Stimulated activated CD8-positive, alpha-beta memory T cell treated with anti-CD3 and anti-CD28 coated beads, Interleukin-7, amount 100 ng/mL, for 48 hours (primary cell): ENCODE measurements at places on chromosomes 11 and 22.

DNA sequence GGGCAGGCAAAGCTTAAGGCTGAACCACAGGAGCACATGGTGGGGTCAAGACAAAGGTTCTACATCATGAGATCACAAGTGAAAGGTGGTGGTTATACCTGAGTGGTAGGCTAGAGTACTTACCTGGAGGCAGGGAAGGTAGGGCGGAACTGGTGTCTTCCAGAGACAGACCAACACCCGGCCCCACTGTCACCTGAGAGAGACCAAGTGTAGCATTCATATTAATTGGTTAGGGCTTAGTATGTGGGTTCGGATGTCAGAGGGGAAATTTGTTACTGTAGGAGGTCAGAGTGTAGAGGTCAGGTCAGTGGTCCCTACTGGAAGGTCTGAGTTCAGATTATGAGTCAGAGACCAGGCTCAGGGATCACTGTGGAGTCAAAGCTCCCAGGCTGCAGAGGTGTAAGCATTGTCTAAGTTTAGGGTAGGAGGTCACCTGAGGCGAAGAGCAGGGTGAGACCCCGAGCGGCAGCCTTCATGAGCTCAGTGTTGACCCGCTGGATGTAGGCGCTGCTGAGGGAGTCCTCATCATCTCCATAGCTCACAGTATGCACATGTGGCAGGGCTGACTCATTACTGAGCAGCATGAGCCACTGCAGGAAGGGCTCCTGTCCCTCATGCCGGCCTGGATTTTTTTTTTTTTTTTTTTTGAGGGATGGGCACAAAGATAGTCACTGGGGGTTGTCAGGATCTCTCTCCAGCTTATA is 3.2 kb downstream of the TPP1 start:
- DNase-seq, result no peak

DNA sequence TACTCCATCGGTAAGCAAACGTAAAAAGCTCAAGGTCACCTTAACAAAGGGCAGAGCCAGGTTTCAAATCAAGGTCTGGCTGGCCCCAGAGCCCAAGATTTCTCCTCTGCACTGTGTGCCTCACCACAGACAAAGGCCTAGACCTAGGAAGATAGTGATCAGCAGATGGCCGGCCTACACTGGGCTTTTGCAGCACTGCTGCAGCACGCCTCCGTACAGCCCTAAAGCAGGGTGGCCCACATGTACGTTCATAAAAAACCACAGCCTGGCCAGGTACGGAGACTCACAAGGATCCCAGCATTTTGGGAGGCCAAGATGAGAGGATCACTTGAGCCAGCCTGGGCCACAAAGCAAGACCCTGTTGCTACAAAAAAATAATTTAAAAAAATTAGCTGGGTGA is 106.3 kb upstream of the PITPNB start:
- DNase-seq, result no peak

GRCh38 chr22:29095459-29095858 is 22.6 kb downstream of the KREMEN1 start:
- DNase-seq, result no peak

- no peak for DNase-seq
Measured at GRCh38 chr22:46433318-46433717, 97.8 kb downstream of the TRMU start.

- no peak for DNase-seq
Measured at GRCh38 chr11:75635066-75635862, 33.6 kb downstream of the MAP6 start.

- DNase-seq, result no peak
Measured at GRCh38 chr11:90284171-90284570, 61.3 kb upstream of the CHORDC1 start.

DNA sequence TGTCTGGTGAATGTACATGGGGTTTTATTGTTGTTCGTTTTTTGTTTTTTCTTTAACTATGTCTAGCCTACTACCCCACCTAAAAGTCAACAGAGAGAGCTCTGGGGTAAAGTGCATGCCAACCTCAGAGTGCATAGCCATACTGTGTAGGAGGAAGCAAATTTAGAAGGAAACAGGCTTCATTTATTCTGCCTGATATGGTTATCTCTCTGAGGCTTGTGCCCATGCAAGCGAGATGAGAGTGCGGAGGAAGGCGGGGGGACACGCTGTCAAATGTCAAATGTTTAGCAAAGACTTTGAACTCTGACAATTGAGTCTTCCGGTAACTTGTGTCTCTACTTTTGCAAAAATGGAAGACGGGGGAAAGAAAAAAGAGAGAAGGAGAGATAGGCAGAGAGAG is 295.5 kb downstream of the ETS1 start:
- DNase-seq, result no peak

- no peak for DNase-seq
Measured at GRCh38 chr11:62360685-62361084, 23.4 kb downstream of the ASRGL1 start.

DNA sequence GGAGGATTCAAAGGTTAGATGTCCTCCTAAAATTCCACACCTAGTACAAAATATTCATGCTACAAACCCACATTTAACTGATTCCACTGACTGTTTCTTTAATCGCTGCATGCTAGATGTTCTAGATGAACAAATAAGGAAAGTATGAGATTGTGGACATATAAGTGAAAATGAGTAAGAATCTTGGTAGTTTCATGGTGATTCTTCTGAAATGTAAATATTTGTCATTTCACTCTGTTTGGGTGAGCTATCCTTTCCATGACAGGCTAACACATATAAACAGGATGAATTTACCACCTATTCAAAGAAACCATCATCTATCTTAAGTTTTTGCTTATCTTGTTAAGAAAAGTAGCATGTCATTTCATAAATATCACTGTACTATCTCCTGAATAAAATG is 14.8 kb downstream of the OR5B3 start:
- DNase-seq, result no peak

- no peak for DNase-seq
Measured at GRCh38 chr11:67530282-67530592, 7.0 kb upstream of the CABP2 start.

- no peak for DNase-seq
Measured at GRCh38 chr11:11217929-11218628, 135.0 kb downstream of the CSNK2A3 start.

DNA sequence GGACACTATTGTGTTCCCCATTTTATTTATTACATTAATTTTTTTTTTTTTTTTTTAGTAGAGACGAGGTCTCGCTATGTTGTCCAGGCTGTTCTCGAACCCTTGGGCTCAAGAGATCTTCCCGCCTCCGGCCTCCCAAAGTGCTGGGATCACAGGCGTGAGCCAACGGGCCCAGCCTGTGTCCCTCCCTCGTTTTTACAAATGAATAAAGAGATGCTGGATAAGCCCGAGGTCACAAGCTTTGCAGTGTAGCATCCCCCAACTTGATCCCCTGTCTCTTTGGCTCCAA is 297 bp upstream of the MTFP1 start:
- no peak for DNase-seq

- DNase-seq, result no peak
Measured at GRCh38 chr22:19193879-19194278, 15.3 kb upstream of the SLC25A1 start.

GRCh38 chr22:37566903-37567798 is 6.9 kb downstream of the CDC42EP1 start:
- peak; percentile 86 for DNase-seq

DNA sequence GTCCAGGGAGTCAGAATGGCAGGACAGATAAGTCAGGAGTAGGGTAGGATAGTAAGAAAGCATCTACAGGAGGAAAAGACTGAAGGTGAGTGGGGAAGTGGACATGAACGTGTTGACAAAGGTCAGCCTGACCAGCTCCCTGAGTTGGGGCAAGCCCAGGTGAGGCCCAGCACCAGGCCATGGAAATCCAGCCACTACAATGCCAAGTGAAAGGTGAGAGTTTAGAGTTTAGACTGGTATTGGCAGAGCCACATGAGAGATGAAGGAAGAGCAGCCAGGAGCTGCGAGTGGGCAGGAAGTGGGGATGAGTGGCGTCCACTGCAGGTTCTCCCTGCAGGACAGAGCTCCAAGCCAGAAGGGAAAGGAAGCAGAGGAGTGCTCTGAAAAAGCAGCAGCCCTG is 16.5 kb upstream of the SMCO4 start:
- DNase-seq, result no peak

GRCh38 chr11:97356144-97356543 is 966.3 kb downstream of the JRKL start:
- DNase-seq, result no peak

DNA sequence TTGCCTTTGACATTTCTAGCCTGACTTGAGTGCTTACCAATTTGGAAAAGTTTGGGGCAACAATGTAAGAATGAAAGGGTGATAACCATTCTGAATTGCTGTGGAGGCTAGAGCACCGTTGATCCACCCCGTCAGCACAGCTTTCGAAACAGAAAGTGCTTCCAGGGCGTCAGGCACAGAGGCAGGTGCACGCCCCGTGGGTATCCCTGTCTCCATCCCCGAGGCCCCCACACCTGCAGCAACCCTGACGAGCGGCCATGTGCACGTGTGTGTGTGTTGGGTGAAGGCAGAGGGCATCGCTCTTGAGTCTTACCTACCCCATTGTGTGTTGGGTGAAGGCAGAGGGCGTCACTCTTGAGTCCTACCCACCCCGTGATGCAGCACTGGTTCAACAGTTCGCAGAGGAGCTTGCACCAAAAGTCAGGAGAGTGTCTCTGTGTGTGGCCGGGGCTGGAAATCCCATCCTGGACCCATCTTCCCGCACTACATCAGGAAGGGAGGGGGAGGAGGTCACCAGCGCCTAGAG is 404.5 kb downstream of the BRD1 start:
- no peak for DNase-seq

DNA sequence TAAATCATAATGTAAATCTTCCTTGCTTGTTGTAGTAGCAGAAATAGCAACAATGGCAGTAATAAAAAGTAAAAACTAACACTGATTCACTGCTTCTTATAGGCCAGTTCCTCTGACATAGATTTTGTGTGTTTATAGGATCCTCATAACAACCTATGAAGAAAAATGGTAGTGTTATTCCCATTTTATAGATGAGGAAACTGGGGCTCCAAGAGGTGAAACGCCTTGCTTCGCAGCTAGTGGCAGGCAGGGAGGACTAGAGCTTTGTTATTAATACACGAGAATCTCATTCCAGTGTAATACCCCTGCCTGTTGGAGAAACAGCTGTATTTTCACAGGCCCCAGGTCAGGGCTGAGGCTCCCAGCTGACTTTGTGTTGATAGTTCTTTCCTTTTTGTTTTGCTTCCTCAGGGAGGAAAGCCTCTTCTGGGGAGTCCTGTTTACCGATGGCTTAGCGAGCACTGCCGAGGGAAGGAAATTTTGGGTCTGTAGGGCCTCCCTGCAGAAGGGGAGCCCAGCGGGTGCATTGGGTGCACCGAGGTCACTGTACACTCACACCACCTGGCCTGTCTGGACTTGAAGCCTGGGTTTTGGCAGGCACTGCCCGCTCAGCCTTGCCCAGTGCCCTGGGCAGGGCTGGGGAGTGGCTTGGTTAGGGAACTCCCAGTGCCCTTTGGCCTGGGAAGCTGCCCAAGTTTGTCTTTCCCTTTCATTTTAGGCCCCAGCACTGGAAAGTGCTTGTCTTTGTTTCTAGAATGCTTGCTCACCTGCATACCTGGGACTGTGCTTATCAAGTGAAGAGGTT is 13.5 kb downstream of the KIAA1671 start:
- no peak for DNase-seq

DNA sequence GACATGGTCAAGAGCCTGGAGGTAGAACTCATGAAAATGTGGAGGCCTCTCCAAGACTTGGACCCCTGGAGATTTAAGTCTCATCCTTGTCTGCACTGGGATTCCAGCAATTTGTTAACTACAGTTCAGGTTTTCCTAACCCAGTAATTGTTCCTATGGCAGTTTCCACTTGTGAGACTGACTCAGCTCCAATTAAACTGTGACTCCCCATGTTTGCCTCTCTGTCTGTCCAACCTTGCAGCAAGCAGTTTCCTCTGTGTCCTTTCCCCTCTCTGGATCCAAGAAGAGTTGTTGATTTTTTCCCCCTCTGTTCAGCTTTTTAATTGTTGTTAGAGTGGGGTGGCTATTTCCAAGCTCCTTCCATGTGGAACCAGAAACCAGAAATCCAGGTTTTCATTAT is 16.2 kb upstream of the ARHGAP20 start:
- DNase-seq, result no peak

DNA sequence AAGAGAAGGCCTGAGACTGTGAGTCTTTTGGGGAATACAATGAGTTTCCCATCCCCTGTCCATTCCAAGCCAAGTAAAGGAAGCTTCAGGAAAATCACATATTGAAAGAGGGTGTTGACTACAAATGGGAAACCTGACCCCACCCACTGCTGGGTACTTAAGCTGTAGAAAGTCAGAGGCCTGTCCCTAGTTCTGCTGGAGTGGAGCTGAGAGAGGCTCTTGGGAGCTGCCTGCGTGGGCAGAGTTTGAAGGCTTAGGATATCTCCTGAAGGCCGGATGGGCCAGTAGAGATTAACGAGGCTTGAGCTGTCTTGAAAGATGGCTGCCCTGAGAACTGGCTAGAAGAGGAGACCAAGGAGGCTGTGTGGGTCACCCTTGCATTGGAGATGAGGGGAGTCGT is 176.2 kb upstream of the NECTIN1 start:
- no peak for DNase-seq

DNA sequence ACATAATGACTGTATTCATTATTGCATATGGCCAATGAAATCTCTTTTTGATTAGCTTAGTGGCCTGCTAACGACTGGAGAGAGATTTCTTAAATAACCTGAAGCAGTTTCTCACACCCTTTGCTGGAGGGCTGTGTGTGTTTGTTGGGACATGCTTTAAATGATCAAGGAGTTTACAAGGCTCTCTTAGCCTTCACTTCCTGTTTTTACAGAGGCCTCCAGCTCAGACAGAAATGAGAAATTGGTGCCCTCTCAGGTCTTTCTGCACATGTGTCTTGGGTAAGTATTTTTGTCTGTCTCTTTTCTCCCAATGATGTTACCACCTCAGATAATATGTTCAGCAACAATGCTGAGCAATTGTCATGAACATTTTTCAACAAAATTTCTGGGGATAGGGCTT is 884.4 kb upstream of the CNTN5 start:
- DNase-seq, result no peak

GRCh38 chr22:47929073-47929472 is 1166.6 kb downstream of the TBC1D22A start:
- no peak for DNase-seq

- DNase-seq, result no peak
Measured at GRCh38 chr11:121807051-121807450, 309.0 kb downstream of the BLID start.

DNA sequence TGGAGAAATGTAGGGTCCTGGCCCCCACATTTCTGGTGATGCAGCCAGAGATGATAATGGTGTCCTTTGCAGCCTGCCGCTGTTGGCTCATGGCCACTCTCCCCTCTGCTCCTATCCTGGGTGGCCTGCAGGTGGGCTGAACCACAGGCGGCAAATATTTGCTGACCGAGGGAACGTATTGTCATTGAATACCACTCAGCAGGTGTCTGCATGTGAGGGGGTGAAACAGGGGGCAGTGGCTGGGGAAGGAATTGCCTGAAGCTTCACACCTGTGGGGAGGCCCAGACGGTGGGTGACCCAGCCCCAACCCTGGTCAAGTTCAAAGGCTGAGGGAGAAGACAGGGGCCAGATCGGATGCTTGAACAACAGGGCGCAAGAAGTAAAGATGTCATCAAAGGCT is 73.3 kb upstream of the WNT11 start:
- DNase-seq, result no peak
